Type B pancreatic cell (in vitro differentiated cells): ENCODE measurements at places on chromosomes 6 and 20. TPM values are rescaled to one million over a fixed set of nuclear protein-coding genes. Genes with fewer than 3 reads are reported as not detected.

DNA sequence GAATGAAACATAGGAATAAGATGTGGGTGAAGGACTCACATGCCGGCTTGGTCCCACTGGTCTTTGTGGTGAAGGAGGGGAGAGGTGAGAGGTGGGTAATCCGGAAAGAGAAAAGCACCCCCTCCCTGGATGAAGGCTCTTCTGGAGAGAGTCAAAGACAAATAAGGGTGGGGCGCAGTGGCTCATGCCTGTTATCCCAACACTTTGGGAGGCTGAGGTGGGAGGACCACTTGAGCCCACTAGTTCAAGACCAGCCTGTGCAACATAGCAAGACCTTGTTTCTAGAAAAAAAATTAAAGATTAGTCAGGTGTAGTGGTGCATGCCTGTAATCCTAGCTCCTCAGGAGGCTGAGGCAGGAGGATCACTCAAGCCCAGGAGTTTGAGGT lies 3.1 kb downstream of the LTB start:
- peaks cover 36% of the 10 kb centered on the region for H3K27me3 ChIP-seq
- DNase-seq, result no peak
- H3K4me1 ChIP-seq, result peaks cover 9% of the 10 kb centered on the region

DNA sequence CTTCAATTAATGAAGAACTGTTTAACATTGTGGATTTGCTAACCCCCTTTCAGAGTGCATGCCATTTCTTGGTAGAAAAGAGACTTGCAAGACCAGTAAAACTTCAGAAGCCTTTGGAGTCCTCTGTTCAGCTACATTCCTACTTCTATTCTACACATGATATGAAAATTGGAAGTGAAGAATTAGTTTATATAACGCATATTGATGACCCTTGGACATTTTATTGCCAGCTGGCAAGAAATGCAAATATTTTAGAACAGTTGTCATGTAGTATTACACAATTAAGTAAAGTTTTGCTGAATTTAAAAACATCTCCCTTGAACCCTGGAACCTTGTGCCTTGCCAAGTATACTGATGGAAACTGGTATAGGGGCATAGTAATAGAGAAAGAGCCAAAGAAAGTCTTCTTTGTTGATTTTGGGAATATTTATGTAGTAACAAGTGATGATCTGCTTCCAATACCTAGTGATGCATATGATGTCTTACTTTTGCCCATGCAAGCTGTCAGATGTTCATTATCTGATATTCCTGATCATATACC lies 3.3 kb downstream of the TDRD6 start:
- no peaks in the 10 kb centered on the region for H3K36me3 ChIP-seq
- H3K27ac ChIP-seq, result no peak overlapping the region
- no peak overlapping the region for H3K4me3 ChIP-seq
- peaks cover 20% of the 10 kb centered on the region for H3K27me3 ChIP-seq
- no peak for DNase-seq
- H3K4me1 ChIP-seq, result no peaks in the 10 kb centered on the region

DNA sequence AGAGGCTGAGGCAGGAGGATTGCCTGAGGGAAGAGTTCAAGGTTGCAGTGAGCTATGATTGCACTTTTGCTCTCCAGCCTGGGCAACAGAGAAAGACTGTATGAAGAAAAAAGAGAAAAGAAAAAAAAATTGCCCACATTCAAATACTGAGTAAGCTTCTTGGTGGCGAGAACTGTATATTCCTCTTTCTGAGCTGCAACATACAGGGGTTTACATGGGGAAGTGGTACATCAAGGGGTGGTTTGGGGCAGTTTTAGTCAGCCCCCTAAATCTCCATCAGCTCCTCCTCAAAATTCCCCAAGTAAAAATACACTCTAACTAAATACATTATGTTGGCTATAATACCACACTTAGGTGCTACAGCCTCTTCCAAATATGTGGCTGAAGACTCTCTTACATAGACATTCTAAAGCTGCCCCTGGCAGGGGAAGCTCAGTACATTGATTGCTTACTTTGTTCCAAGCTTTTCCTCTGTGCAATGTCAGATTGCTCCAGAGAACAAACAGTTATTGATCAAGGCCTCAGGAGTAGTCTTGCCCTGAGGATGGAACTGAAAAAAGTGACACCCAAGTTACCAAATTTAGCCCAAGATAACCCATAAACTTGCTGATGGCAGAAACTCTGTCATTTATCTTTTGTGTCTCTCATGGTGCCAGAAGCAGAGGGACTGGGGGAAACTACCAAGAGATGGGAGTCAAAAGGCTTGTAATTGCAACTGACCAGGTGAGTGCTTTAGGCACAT lies 107.4 kb upstream of the RIPOR2 start:
- DNase-seq, result no peak
- H3K36me3 ChIP-seq, result no peaks in the 10 kb centered on the region
- H3K4me1 ChIP-seq, result peaks cover 4% of the 10 kb centered on the region
- no peak overlapping the region for H3K27ac ChIP-seq

Gene PPP1R14C
- total RNA-seq, result 12.6 and 19.2 TPM in 2 replicates

Gene KIF13A
- total RNA-seq, result 36.9 and 40.1 TPM in 2 replicates

DNA sequence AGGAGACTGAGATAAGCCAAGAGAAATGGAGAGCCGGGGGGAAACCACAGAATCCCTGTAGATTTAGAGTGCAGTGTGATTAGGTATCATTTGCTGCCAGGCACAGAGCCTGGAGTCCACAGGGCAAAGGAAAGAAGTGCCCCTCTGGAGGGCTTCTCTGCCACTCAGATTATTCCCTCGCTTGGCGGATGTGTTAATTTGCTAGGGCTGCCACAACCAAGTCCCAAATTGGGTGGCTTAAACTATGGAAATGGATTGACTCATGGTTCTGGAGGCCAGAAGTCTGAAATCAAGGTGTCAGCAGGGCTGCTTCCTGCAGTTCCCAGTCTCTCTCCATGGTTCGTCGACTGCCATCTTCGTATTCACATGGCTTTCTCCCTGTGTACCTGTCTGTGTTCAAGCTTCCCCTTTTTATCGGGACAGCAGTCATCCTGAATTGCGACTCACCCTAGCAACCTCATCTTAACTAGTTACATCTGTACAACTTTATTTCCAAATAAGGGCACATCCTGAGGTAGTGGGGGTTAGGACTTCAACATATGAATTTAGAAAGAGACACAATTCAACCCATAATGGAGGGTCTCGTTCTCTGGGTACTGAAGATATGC lies 122.2 kb downstream of the ANKRD60 start:
- peaks cover 14% of the 10 kb centered on the region for H3K27me3 ChIP-seq
- DNase-seq, result no peak
- H3K4me1 ChIP-seq, result peaks cover 6% of the 10 kb centered on the region
- H3K4me3 ChIP-seq, result no peak overlapping the region
- H3K27ac ChIP-seq, result no peak overlapping the region

DNA sequence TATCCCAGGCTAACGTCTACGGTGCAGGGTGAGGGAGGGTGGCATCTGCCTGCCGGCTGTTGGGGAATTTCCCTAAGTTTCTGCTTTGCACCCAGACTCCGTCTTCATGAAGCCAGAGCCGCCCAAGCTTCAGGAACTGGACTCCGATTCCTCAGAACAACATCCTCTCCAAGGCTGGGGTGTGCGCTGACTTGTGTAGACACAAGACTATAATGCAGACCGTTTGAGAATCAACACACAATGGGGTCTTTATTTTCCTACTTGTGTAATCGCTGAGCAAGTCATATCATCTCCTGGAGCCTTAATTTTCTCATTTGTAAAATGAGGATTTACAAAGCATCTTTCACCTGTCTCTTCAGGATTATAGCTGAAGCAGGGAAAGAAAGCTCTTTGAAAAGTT lies 160.5 kb upstream of the AGPAT4 start:
- DNase-seq, result no peak
- no peaks in the 10 kb centered on the region for H3K27me3 ChIP-seq
- peaks cover 14% of the 10 kb centered on the region for H3K4me1 ChIP-seq
- H3K4me3 ChIP-seq, result no peak overlapping the region
